PC-3 (cell line): ENCODE measurements at places on chromosomes 6 and 20. TPM values are rescaled to one million over a fixed set of nuclear protein-coding genes. Genes with fewer than 3 reads are reported as not detected.
A peak's percentile ranks its signal among the peaks of the same experiment; 100 is the strongest.

- H3K36me3 ChIP-seq = no peaks in the 10 kb centered on the region
- peaks cover 9% of the 10 kb centered on the region; the same call in 1 of the 2 replicates for H3K4me1 ChIP-seq
- DNase-seq = peak; percentile 62
- no peaks in the 10 kb centered on the region for H3K27me3 ChIP-seq
- no peak overlapping the region for H3K4me3 ChIP-seq
These were observed 48.9 kb upstream of the EPHA7 start for GRCh38 chr6:93468291-93468690.

DNA sequence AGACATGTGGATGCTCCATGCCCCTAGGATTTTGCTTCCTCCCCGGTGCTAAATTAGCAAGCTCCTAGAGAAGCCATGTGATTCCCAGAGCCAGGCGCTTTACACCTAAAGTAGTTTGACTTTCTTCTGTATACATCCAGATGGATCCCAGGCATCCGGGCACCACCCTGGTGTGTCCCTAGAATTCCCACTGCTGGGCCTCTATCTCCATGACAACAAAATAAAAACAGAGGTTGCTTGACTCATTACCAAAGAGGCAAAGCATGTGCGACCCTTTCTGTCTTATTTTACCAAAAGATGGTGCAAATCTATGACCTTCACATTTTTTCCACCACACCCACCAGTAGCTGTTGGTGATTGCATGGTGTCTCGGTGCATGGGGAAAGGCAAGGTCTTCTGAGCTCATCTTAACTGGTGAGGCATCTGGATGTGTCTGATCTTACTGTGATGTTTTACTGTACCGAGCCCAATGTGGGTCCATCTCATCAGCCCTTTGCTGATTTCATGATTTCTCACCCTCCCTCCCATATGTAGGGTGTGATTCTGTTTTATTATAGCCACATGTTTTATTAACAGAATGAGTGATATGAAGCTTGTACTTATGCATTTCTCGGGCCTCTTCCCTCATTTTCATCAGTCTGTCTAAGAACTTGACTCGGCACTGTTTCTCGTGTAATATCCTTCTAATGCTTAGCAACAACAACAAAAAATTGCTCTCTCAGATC is 27.4 kb upstream of the VAPB start:
- peaks cover 56% of the 10 kb centered on the region for H3K36me3 ChIP-seq
- H3K4me1 ChIP-seq = peaks cover 8% of the 10 kb centered on the region
- H3K27me3 ChIP-seq = no peaks in the 10 kb centered on the region
- no peak overlapping the region for H3K4me3 ChIP-seq

- no peak overlapping the region for H3K27ac ChIP-seq
- H3K4me3 ChIP-seq = no peak overlapping the region
- DNase-seq = no peak
- H3K36me3 ChIP-seq = no peaks in the 10 kb centered on the region
These were observed 60.1 kb downstream of the MMS22L start for GRCh38 chr6:97222903-97223302.

DNA sequence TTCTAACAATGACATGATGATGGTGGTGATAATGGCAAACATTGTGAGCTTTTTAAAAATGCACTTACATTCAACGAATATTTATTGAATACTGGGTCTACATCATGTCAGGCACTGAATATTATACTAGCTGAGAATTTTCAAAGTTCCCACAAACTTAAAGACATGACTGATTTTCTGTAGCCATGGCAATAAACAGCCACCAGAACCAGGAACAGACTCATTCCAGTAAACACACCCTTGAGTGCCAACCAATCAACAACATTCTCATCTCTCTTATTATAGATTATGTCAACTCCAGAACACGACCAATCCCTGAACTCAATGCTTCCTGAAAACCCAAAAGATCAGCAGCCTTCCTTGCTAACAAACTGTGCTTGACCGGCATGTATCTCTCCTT is 212.4 kb upstream of the RUNX2 start:
- peak; percentile 4 for DNase-seq
- H3K4me1 ChIP-seq = peaks cover 17% of the 10 kb centered on the region
- no peak overlapping the region for H3K27ac ChIP-seq
- H3K4me3 ChIP-seq = no peak overlapping the region
- H3K27me3 ChIP-seq = no peaks in the 10 kb centered on the region

- H3K36me3 ChIP-seq = no peaks in the 10 kb centered on the region
- H3K4me1 ChIP-seq = no peaks in the 10 kb centered on the region
- no peaks in the 10 kb centered on the region for H3K27me3 ChIP-seq
- no peak for DNase-seq
These were observed 45.7 kb upstream of the SMIM28 start for GRCh38 chr6:138331984-138332383.

GRCh38 chr6:24403501-24403824 is 727 bp downstream of the MRS2 start:
- peaks cover 12% of the 10 kb centered on the region for H3K36me3 ChIP-seq
- H3K4me1 ChIP-seq = peaks cover 18% of the 10 kb centered on the region
- no peaks in the 10 kb centered on the region for H3K27me3 ChIP-seq
- H3K4me3 ChIP-seq = peak overlapping the region; percentile 96
- no peak for DNase-seq

GRCh38 chr20:36093025-36093803 is 61.3 kb upstream of the EPB41L1 start:
- peak; percentile 52 for DNase-seq
- peaks cover 18% of the 10 kb centered on the region for H3K4me1 ChIP-seq
- no peaks in the 10 kb centered on the region for H3K36me3 ChIP-seq
- peak overlapping the region; percentile 3; the same call in 1 of the 2 replicates for H3K27ac ChIP-seq
- H3K27me3 ChIP-seq = no peaks in the 10 kb centered on the region

Gene TTK
- total RNA-seq = 38.9 and 39.0 TPM in 2 replicates

GRCh38 chr6:137465378-137466009 is 28.7 kb downstream of the OLIG3 start:
- H3K4me1 ChIP-seq = no peaks in the 10 kb centered on the region
- no peaks in the 10 kb centered on the region for H3K36me3 ChIP-seq
- peaks cover 7% of the 10 kb centered on the region; the same call in 1 of the 2 replicates for H3K27me3 ChIP-seq
- H3K4me3 ChIP-seq = no peak overlapping the region
- H3K27ac ChIP-seq = no peak overlapping the region

GRCh38 chr20:44609006-44609515 is 26.7 kb downstream of the PKIG start:
- no peak for DNase-seq
- H3K27me3 ChIP-seq = no peaks in the 10 kb centered on the region
- H3K4me3 ChIP-seq = no peak overlapping the region
- H3K27ac ChIP-seq = peak overlapping the region; percentile 65
- peaks cover 8% of the 10 kb centered on the region for H3K4me1 ChIP-seq
